ENCODE measurements at places on chromosomes 11 and 22. TPM values are rescaled to one million over a fixed set of nuclear protein-coding genes. Genes with fewer than 3 reads are reported as not detected.
A peak's percentile ranks its signal among the peaks of the same experiment; 100 is the strongest.

Gene BBS1
- 50.2 TPM for total RNA-seq

Gene OR8G1
- not detected for total RNA-seq

Gene RFPL1
- total RNA-seq, result not detected

Gene OR4C13
- total RNA-seq, result not detected

Gene MTA2
- total RNA-seq, result 50.1 TPM

Gene MS4A2
- 1.6 TPM for total RNA-seq

Gene EFCAB6
- total RNA-seq, result 1.8 TPM

Gene USP2
- 1.7 TPM for total RNA-seq

Gene SLC22A25
- total RNA-seq, result not detected

- no peaks in the 10 kb centered on the region for H3K4me1 ChIP-seq
- no peak for DNase-seq
- H3K27ac ChIP-seq, result no peak within 1 kb of the TSS
- H3K36me3 ChIP-seq, result no peaks in the 10 kb centered on the region
- no peaks in the 10 kb centered on the region for H3K27me3 ChIP-seq
- H3K4me3 ChIP-seq, result no peak within 1 kb of the TSS
These were observed at the start of gene C11orf16 for GRCh38 chr11:8932564-8933180. Gene C11orf16 (minus strand): TSS chr11:8932947. CDS start chr11:8932308, 639 bp downstream.

GRCh38 chr11:78586452-78587046 lies 11.9 kb upstream of the NARS2 start:
- no peak for DNase-seq
- H3K27me3 ChIP-seq, result no peaks in the 10 kb centered on the region
- H3K27ac ChIP-seq, result no peak overlapping the region
- H3K36me3 ChIP-seq, result no peaks in the 10 kb centered on the region

DNA sequence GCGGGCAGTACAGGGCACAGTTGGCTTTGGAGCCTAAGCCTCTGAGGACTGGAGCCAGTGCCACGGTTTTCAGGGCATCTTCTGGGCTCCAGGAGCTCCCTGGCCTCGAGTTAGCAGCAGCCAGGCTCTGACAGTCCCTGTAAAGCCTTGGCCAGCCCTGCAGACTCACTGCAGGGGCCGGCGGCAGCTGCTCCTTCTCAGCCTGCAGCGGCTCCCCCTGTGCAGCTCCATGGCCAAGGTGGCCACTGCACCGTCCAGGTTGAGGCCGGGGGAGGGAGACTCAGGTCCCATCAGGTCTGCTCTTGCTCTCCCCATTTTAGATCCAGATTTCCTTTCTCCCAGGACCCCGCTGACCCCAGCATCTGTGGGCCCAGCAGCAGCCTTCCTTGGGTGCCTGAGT lies 1461.1 kb downstream of the BRD1 start:
- H3K27me3 ChIP-seq, result no peaks in the 10 kb centered on the region
- no peaks in the 10 kb centered on the region for H3K36me3 ChIP-seq
- H3K4me3 ChIP-seq, result no peak overlapping the region
- DNase-seq, result peak; percentile 33
- H3K4me1 ChIP-seq, result peaks cover 7% of the 10 kb centered on the region

- no peaks in the 10 kb centered on the region for H3K4me1 ChIP-seq
- H3K27ac ChIP-seq, result no peak overlapping the region
- H3K36me3 ChIP-seq, result no peaks in the 10 kb centered on the region
- H3K4me3 ChIP-seq, result no peak overlapping the region
These were observed 1073.3 kb downstream of the TBC1D22A start for GRCh38 chr22:47835726-47836125.

- H3K4me3 ChIP-seq, result no peak overlapping the region
- H3K4me1 ChIP-seq, result no peaks in the 10 kb centered on the region
- H3K27me3 ChIP-seq, result no peaks in the 10 kb centered on the region
These were observed 207.2 kb upstream of the TRIM48 start for GRCh38 chr11:55054723-55055122.

GRCh38 chr22:26322179-26322905 lies 106.7 kb upstream of the ASPHD2 start:
- H3K4me1 ChIP-seq, result peaks cover 6% of the 10 kb centered on the region
- H3K4me3 ChIP-seq, result no peak overlapping the region
- no peak for DNase-seq
- H3K27ac ChIP-seq, result no peak overlapping the region
- H3K36me3 ChIP-seq, result no peaks in the 10 kb centered on the region
- peaks cover 6% of the 10 kb centered on the region for H3K27me3 ChIP-seq

DNA sequence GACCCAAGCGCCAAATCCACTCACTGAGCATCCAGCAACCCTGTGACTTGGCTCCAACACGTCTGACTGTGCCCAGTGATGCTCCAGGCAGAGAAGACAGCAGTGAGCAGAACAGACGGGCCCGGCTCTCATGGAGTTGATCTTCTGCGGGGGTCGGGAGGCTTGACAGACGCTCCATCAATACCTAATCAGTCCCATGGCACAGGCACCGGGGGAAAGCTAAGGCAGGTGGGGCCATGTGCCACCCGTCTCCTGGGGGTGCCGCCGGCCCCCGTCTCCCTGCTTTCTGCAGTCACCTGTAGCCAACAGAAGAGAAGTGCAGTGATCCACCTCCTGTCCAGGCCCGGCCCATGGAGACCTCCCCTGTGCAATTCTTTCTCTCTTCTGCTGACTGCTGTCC lies 47.5 kb downstream of the LINC01488 start:
- no peak overlapping the region for H3K4me3 ChIP-seq
- no peaks in the 10 kb centered on the region for H3K27me3 ChIP-seq
- no peaks in the 10 kb centered on the region for H3K36me3 ChIP-seq
- peak; percentile 56 for DNase-seq
- H3K4me1 ChIP-seq, result no peaks in the 10 kb centered on the region

- H3K27ac ChIP-seq, result no peak overlapping the region
- no peaks in the 10 kb centered on the region for H3K27me3 ChIP-seq
- H3K36me3 ChIP-seq, result no peaks in the 10 kb centered on the region
- DNase-seq, result no peak
- H3K4me3 ChIP-seq, result no peak overlapping the region
- no peaks in the 10 kb centered on the region for H3K4me1 ChIP-seq
These were observed 130.8 kb downstream of the GALNT18 start for GRCh38 chr11:11491014-11491413.

DNA sequence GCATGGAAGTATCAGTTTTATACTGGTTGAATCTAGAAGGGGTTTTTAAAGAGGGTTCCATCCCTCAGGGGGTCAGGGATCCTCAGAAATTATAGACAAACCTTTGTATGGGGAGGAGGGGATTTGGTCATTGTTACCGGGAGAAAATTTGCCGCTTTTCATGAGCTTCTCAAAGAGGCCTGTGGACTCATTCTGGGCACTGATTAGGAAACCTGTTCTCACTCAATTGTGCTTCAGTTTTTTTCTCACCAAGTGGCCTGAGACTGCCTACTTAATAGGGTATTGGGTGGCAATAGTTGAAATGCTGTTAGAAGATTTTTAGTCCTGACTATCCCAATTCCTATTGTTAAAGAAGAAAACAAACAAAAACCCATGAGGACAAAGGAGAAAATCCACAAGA lies 14.0 kb downstream of the MPEG1 start:
- no peaks in the 10 kb centered on the region for H3K36me3 ChIP-seq
- no peak for DNase-seq
- H3K27ac ChIP-seq, result no peak overlapping the region
- H3K4me3 ChIP-seq, result no peak overlapping the region
- peaks cover 7% of the 10 kb centered on the region for H3K4me1 ChIP-seq

- no peaks in the 10 kb centered on the region for H3K36me3 ChIP-seq
- no peak for DNase-seq
- H3K27ac ChIP-seq, result peak overlapping the region; percentile 82
- peaks cover 25% of the 10 kb centered on the region for H3K4me1 ChIP-seq
- H3K4me3 ChIP-seq, result no peak overlapping the region
These were observed 8.4 kb upstream of the CLMP start for GRCh38 chr11:123203471-123203870.

GRCh38 chr22:44260216-44261035 lies 52.3 kb downstream of the SHISAL1 start:
- H3K4me3 ChIP-seq, result no peak overlapping the region
- peak; percentile 52 for DNase-seq
- no peaks in the 10 kb centered on the region for H3K27me3 ChIP-seq
- H3K36me3 ChIP-seq, result peaks cover 7% of the 10 kb centered on the region

GRCh38 chr11:106061954-106062949 lies 14.9 kb downstream of the KBTBD3 start:
- no peaks in the 10 kb centered on the region for H3K27me3 ChIP-seq
- DNase-seq, result no peak
- peaks cover 3% of the 10 kb centered on the region for H3K36me3 ChIP-seq
- no peaks in the 10 kb centered on the region for H3K4me1 ChIP-seq
- H3K27ac ChIP-seq, result no peak overlapping the region
- no peak overlapping the region for H3K4me3 ChIP-seq

DNA sequence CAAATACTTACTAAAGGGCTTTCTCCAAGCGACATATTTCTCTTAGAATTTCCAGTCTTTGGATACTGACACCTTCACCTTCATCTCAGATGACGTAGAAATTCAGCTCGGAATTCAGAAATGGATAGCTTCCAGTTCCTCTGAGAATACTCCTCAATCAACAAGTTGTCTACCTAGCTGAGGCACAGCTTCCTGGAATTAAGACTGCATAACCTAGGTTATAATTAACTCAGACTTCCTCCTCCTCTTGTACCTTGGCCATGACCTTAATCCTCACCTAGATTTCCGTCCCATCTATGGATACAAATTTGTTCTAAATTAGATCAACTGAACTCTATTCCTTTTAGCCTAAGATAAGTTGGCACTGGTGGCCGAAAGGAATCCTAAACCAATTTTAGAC lies 17.4 kb downstream of the ATP5MG start:
- H3K27me3 ChIP-seq, result no peaks in the 10 kb centered on the region
- H3K36me3 ChIP-seq, result peaks cover 10% of the 10 kb centered on the region
- no peak overlapping the region for H3K4me3 ChIP-seq
- DNase-seq, result no peak
- H3K4me1 ChIP-seq, result peaks cover 16% of the 10 kb centered on the region
- H3K27ac ChIP-seq, result no peak overlapping the region

- peaks cover 46% of the 10 kb centered on the region for H3K4me1 ChIP-seq
- DNase-seq, result peak; percentile 93
- H3K27me3 ChIP-seq, result no peaks in the 10 kb centered on the region
- peak overlapping the region; percentile 78 for H3K27ac ChIP-seq
- H3K4me3 ChIP-seq, result peak overlapping the region; percentile 28
These were observed 57.4 kb downstream of the CLMP start for GRCh38 chr11:123137431-123138224.

GRCh38 chr11:70135142-70135541 lies 57.0 kb downstream of the ANO1 start:
- no peaks in the 10 kb centered on the region for H3K36me3 ChIP-seq
- H3K27me3 ChIP-seq, result no peaks in the 10 kb centered on the region
- H3K27ac ChIP-seq, result no peak overlapping the region
- no peaks in the 10 kb centered on the region for H3K4me1 ChIP-seq
- DNase-seq, result no peak
